Stimulated activated CD8-positive, alpha-beta memory T cell treated with anti-CD3 and anti-CD28 coated beads, Interleukin-15, amount 100 ng/mL, for 48 hours (primary cell): ENCODE measurements at places on chromosomes 6 and 20.
A peak's percentile ranks its signal among the peaks of the same experiment; 100 is the strongest.

DNA sequence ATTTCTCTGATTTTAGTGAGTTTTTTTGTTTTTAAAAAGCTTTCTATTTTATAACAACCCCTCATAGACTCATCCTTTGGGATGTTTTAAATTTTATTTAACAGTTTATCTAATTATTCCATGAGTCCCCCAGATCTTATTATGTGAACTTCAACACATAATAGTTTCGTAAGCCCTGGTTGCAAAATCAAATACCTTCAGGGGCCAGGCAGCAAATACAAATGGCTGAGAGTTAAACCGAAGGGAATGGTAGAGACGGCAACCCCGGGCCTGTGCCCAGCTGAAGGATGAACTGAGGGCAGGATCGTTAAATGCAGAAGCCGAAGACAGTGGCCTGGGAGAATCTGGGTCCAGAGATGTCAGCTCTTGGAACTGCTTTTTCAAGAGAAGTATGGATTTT, 88.4 kb downstream of the RTN4IP1 start:
- DNase-seq, result no peak

- no peak for DNase-seq
Measured at GRCh38 chr6:28357036-28357435, 7.3 kb downstream of the ZKSCAN3 start.

GRCh38 chr20:61257611-61258010, 5.5 kb downstream of the CDH4 start:
- DNase-seq, result no peak

GRCh38 chr6:18081025-18081668, 41.3 kb downstream of the NHLRC1 start:
- no peak for DNase-seq

DNA sequence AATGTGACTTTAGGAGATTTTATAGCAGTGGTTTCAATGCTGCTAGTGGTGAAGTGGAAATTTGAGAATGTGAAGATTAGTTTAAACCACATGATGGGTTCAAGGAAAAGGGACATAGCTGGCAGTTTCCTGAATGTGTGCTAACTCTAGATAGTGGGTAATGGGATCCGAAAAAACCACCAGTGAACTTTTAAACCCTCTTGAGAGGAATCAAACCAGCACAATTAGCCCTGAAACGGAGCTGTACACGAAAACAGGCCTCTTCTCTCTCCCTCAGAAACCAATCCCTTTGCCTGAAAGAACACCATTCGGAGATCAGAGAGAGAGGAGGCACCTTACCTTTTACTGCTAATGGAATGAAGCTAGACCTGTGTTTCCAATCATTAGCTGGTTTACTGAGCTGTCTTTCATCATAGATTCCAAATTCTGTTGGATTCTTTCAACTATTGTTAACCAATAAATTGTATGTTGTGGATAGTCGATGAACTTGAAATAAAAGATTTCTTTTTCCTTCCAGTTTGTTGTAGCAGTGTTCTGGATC, 103.9 kb downstream of the AIG1 start:
- no peak for DNase-seq

DNA sequence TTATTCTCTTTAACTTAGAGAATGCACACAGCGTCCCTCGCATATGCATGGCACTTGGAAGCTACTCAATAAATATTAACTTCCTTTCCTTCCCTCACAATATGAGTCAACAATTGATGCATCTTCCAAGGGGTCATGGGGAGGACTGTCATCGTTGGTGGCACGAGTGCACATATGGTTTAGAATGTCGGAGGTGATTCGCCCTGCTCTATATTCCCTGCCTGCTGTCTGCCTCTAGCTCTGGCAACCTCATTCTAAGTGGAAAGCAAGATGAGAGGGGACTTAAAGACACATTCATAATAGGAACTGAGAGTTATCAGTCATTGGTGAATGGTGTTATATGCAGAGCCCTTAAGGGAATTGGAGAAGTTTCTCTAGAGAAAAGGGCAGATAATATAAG, 44.6 kb downstream of the MAK start:
- DNase-seq, result no peak

GRCh38 chr6:70390067-70390466, 23.2 kb upstream of the FAM135A start:
- DNase-seq, result no peak

GRCh38 chr20:51886341-51886740, 84.0 kb upstream of the SALL4 start:
- DNase-seq, result no peak

GRCh38 chr6:7593229-7593628, 3.2 kb downstream of the SNRNP48 start:
- no peak for DNase-seq

DNA sequence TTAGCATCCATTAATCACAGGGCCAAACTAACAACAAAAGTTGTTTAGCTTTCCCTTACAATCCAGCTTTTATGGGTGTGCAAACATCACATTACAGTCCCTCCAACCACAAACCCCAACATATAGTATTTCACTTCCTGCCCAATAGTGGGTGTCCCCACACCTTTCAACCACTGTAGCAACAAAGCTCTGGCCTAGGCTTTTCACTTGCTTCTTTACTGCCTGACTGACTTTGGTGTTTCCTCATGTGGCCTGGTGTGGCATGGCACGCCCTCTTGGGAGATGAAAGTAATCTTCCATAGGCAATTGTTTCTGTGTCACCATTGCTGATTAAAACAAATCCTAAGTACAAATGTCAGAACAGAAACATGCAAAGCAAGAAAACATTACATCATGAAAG, 46.3 kb downstream of the MCM8 start:
- peak; percentile 19 for DNase-seq

GRCh38 chr20:22404419-22405170, 179.8 kb downstream of the FOXA2 start:
- no peak for DNase-seq

DNA sequence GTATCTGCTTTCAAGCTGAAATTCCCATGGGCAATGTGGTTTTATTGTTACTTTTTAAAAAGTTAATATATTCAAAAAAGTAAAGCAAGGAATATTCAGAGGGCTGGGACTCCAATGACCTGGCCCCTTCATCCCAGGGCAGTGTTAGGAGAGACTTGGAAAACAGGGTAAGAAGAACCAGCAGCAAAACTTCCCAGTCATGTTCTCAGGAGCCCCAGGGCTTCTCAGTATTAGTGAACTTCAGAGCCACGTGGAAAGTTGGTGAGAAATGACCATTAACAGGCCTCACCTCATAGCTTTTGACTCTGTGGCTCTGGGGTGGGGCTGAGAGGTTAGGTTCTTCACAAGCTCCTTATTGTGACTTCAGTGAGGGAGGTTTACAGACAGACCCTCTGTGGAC, 230.4 kb upstream of the KCNG1 start:
- DNase-seq, result no peak

DNA sequence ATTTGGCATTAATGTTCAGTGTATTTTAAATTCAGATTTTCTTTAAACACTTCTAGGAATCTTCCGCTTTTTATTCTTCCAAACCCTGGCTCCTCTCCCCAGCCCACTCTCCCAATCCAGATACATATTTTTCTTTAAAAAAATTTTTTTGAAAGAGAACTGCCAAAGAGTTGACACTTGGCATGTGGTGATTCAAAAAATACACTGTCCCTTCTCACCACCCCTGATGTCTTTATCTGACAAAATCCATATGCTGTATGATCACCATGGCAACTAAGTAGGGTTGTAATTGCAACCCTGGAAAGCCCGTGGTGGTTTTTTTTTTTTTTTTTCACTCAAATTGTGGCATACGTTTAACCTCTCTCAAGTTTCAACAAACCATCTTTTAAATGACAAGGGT, 355.8 kb upstream of the SASH1 start:
- no peak for DNase-seq

GRCh38 chr6:150456902-150457643, 88.3 kb downstream of the IYD start:
- no peak for DNase-seq

- no peak for DNase-seq
Measured at GRCh38 chr6:147384029-147384428, 124.5 kb upstream of the SAMD5 start.

DNA sequence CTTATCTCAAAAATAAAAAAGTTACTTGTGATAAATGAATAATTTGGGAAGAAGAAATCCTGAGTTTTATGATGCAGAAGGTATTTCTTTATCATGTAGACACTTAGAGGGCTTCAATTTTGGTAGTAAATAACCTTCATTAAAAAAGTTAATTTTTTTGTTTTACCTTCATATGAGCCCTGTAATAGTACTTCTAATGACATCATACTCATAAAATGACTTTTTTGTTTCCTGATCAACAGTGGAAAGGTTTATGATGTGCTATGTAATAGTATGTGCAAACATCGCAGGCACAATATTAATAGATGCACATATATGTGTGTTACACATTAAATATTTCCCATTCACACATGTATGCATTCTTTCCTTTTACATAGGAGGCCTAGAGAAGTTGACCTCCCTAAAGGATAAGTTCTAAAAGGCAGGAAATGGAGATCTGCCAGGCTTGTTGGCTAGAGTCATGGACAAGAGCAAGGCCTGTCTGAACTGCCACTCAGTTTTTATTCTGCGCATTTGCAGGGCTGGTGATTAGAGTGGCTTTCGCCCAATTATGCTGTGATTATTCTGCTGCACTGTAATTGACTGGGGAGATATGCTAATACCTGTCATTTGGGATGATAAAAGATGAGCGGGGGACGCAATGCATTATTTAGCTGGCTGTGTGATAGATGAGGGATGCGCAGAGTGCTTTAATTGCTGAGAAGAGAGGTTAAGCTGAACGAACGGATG, 272.6 kb downstream of the TMEM242 start:
- DNase-seq, result no peak

GRCh38 chr6:110049696-110050439, 71.8 kb downstream of the GPR6 start:
- DNase-seq, result no peak

- DNase-seq, result peak; percentile 25
Measured at GRCh38 chr20:21099751-21100577, 6.2 kb downstream of the LINC00237 start.

DNA sequence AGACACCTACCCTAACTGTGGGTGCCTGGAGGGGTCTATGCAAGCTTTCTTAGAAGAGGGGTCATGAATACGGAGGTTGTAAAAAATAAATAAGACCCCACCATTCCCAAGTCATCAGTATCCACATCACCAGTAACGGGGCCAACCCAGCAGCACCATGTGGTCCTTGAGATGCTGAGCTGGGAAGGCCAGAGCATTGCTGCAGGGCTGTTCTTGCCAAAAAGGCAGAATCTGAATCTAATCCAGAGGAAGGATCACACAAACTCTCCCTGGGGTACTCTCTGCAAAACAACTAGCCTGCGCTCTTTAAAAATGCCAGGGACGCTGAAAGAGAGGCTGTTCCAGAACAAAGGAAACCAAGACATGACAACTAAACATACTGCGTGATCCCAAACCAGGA, 43.2 kb downstream of the SSR1 start:
- no peak for DNase-seq

DNA sequence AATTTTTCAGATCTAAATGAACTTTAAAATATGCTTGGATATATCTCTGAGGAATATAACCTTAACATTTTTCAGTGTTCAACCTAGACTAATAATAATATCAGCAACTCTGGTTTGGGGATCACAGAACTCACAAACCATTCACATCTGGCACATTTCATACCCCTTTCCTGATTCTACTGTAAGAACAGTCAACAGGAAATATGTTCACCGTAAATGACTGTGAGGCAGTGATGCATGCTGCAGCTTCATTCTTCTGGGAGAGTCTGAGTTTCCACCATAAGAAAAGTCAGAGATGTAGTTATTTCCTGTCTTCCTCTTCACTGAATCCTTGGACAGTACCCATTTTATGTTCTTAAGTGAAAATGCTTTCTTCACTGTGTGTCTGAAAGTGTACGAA, 134.2 kb upstream of the IFNGR1 start:
- DNase-seq, result no peak

DNA sequence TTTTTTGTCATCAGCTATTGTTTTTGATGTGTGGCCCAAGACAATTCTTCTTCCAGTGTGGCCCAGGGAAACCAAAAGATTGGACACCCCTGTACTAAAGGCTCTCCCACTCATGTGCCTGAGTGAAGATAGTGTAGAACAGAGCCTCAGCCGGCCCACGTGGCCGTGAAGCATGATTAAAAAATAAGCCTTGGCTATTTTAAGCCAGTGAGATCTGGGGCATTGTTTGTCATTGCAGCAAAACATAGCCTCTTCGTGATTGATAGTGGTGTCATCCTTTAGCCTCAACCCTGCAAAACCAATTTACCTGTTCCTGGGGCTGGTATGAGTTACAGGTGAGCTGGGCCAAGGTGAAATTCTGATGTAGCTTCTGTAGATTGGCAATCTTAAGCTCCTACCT, 85.3 kb downstream of the TULP4 start:
- DNase-seq, result no peak

- DNase-seq, result no peak
Measured at GRCh38 chr6:116287689-116288282, 8.1 kb upstream of the TSPYL1 start.

DNA sequence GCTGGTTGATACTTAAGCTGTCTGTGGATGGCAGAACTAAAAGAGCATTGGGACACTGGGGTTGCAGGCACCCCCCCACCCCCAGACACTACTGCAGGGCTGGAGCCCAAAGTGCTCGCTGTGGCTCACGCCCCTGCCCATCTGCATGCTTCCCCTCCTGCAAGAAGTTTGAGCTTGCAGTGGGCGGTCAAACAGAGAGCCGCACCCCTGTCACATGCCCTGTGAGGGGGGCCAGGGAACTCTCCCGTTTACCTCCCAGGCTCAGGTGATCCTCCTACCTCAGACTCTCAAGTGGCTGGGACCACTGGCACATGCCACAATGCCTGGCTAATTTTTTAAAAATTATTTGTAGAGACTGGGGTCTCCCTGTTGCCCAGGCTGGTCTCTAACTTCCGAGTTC, 63.3 kb downstream of the RIOK1 start:
- no peak for DNase-seq

DNA sequence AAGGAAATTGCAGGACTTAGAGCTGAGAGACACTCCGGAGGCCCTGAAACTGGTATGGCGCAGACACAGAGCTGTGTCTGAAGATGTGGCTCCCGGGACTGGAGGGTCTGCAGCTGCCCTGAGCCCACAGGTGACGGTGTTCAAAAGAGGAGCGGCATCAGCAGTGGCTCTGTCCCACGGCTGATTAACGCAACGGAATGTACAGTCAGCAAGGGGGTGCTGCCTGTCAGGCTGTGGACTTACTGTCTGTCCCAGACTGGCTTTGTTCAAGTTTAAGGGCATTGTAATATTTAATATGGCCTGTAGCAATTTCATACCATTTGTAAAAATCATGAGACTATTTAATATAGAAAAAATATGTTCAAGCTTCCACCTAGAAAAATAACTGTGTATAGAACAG, 228.0 kb upstream of the TAB2 start:
- no peak for DNase-seq

DNA sequence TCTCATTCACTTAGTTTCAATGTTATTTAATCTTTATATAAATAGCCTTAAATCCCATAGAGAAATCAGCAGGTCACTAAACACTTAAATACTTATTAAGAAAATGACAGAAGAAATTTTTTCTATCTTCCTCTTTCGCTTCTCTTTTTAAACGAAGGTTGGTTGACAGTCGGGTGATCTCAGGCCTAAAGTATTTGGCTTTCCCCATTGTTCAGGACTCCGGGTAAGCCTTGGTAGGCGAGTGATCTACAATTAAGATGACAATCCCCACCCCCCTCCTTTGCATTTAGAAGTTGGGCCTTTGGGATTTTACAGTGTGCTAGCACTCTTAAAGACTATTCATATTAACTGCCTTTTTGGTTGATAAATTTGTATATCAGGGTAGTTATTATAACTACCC, 19.7 kb upstream of the UTRN start:
- DNase-seq, result no peak
